Stomach (tissue), 19 donors: ENCODE measurements at places on chromosomes 7 and 10. TPM values are rescaled to one million over a fixed set of nuclear protein-coding genes. Genes with fewer than 3 reads are reported as not detected.

GRCh38 chr10:77006836-77007511 is 630.6 kb downstream of the KCNMA1 start:
- DNase-seq: no peak

FRMPD2 gene
- not detected for total RNA-seq

- DNase-seq: no peak
Measured at GRCh38 chr10:28294169-28294532, 8.7 kb downstream of the MPP7 start.

PPP1R17 gene
- not detected for total RNA-seq

DNA sequence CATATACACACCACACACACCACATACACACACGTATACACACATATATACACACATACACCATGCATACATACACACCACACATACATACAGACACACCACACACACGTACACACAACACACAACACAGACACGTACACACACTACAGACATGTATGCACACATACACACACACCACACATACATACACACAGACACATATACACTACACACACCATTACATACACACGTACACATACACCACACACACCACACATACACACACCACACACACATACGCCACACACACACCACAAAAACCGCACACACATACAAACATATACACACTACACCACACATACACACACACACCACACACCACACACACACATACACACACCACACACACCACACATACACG is 161.8 kb upstream of the LANCL2 start:
- DNase-seq: no peak

ST7 gene
- total RNA-seq: 7.5 TPM

INSYN2A gene
- not detected for total RNA-seq

DNA sequence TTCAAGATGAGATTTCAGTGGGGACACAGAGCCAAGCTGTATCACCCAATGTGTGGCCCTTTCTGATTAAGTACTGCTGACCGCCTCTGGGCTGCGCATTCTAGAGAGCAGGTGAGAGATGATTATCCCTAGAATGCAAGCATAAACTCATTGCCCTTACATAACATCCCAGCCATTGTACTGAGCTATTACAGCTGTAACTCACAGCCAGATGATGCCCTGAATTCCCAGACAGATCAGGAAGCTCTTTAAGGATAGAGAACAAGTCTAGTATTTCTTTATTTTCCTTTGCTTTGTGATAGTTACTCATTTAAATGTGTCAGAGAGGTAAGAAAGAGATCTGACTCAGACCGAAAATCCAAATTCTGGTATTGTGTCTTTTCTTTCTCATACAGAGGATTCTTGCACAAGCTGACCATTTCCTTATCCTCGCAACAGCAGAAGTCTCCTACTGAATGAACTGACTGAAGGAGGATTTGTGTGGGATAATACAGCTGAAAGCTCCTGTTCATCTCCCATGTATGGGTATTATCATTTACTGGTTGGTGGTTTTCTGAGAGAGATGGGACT is 58.4 kb downstream of the ZNF22 start:
- DNase-seq: no peak

EVX1 gene
- total RNA-seq: not detected

DNA sequence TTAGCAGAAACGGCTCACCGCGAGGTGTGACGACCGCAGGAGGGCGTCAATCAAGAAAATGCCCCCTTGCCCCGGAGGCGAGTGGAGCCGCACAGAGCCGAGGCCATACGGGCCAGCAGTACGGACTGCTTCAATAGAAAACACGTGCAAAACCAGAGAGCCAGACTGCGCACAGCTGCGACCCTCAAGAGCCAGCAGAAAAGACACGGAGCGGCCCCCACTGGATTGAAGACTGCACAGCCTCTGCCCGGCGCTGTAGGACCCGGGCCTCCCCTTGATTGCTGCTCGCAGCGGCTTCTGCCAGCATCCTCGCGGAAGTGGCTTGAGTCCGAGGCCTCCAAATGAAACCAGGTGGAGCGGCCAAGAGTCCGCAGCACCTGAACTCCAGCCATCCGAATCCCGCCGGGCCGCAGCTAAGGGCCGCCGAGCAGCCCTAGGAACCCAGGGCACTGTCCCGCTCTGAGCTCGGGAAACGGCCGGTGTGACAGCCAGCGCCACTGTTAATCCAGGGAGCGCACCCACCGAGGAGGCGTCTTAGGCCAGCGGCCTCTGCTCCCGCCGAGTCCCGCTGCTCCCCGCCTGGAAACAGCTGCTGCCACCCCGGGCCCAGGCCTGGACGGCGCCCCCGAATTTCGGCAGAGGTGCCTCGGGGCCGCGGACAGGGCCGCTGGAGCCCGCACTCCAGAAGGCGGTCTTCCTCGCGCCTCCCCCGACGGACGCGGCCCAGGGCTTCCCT is 660 bp upstream of the HHEX start:
- DNase-seq: peak; percentile 64

ZNF365 gene
- 0.18 TPM for total RNA-seq

OR2A5 gene
- not detected for total RNA-seq

ZNF804B gene
- 0.37 TPM for total RNA-seq

DNA sequence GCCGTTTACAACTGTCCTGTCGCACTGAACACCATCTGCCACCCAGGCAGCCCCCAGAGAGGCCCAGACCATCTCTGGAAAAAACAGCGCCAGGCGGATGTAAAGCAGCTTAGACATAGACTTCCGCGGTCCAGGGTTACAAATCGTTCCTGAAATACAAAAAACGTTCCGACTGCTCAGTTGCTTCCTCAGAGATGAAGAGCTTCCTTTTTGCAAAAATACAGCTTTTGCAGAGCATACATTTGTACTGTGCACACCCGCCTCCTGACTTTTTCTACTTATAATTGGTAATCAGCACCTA is 11.4 kb downstream of the DAGLB start:
- no peak for DNase-seq

GRCh38 chr10:128210215-128211063 is 84.2 kb upstream of the MKI67 start:
- peak; percentile 88 for DNase-seq

GRCh38 chr7:152307902-152308301 is 127.9 kb downstream of the KMT2C start:
- DNase-seq: no peak

DNA sequence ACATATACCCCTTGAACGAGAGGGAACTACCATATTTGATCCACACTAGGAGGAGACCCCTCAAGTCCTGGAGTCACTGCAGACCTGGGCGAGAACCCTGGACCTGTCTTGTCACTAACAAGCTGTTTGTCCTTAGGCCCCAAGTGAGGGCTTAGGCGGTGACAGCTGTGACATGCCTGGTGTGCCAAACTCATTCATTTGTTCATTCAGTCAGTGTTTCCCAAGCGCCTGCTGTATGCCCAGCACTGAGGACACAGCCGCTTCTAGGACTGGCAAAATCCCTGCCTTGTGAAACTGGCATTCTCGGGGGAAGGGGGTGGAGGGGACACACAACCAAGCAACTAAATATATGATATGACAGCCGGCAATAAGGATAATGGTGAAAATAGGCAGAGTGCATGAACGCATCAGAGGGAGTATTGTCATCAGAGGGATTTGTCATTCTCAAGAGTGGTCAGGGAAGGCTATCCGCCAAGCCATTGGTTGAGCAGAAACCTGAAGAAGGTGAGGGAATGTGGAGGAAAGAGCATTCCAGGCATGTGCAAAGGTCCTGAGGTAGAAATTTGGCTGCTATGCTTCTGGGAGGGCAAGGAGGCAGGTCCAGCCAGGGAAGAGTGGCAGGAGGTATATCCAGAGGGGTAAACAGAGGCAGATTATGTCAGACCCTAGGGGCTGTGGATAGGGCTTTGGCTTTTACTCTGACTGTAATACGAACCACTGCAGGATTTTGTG is 11.0 kb downstream of the SH2B2 start:
- DNase-seq: no peak

DNA sequence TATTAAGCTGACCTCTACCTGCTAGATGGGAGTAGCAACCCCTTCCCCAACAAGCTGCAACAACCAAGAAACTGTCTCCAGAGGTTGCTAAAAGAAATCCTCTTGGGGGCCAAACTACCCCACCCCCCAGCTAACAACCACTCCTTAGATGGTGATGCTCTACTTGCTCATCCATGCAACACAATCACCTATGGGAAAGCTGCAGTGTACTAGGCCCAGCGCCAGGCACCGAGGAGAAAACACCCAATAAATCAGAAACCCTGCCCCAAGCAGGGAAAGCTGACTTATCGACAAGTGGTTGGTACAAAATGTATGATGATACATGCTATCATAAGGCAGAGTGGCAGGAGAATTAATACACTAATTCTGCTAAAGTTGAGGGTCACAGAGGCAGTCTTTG is 17.3 kb downstream of the SLC25A13 start:
- DNase-seq: no peak

FAM13C gene
- total RNA-seq: 19.4 TPM

DNA sequence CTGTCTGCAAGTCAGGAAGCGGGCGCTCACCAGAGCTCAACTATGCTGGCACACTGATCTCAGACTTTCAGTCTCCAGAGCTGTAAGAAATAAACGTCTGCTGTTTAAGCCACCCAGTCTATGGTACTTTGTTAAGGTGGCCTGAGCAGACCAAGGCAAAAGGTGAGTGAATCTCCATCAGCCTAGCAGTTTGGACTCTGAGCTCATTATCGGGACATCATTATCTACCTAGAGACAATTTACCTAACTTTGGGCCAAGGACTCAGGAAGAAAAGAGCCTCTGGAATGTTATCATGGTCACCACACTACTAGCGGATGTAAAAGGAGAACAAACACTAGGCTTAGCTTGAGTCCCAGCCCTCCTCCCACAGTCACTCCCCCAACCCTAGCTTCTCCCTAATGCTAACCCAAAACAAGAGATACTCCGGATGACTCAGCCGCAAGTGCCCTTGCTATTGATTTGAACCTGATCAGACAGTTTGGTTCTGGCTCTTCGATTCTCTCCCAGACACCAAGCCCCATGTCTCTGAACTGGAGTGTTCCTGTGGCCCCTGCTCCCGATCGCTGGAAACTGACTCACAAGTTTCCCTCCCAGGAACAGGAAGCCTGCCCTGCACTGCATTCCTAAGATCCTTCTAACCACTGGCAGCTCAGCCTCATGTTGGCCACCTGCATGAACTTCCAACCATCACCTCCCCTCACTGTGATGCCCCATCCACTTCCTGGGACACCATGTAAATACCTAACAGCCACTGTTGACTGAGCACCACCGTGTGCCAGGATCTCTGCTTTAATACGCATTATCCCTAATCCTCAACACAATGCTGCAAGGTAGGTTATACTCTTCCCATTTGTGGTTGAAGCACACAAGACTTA is 34.5 kb downstream of the CREB3L2 start:
- no peak for DNase-seq

DNA sequence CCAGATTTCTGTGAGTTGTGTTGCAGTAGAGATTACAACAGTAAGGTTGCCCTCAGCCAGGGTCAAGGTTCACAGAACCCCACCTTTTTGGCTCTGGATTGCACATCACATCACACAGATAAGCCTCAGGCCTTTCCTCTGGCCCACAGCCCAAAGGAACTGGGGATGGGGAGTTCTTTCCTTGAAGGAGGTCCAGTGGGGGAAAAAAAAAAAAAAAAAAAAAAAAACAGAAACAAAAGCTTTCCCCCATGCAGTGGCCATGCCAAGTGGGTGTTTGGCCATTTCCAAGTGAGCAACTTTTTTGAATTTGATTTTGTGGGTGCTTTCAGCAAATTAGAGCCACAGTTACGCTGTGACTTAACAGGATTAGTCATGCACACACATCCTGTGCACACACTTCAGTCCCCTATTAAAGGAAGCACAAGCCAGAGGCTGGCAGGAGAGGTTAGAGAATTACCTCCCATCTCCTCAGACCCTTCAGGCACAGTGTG is 79.3 kb upstream of the NANOS1 start:
- peak; percentile 24 for DNase-seq

GRCh38 chr10:112345202-112345601 is 28.7 kb upstream of the ACSL5 start:
- no peak for DNase-seq

- DNase-seq: no peak
Measured at GRCh38 chr7:40102897-40103296, 31.5 kb downstream of the MPLKIP start.

GRCh38 chr7:141477865-141478264 is 73.3 kb upstream of the AGK start:
- DNase-seq: no peak
